ENCODE measurements at places on chromosomes 12 and 14.

DNA sequence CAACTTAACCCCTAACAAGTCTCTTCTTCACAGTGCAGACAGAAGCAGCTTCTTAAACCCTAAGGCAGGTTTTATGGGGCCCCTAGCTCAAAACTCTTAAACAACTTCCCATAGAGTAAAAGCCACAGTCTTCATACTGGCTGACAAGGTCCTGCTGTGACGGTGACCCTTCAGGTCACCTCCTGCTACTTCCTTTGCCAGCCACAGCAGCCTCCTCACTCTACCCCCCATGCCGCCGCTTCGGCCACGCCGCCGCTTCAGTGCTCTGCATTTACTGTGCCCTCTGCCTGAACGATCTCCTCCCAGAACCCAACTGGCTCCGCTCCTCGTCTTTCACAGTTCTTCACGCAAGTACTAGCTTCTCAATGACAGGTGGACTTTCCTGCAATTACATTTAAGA lies 45.5 kb downstream of the ACADS start:
- DNase-seq: no peak

GRCh38 chr12:93595351-93595750 lies 22.9 kb downstream of the SOCS2 start:
- DNase-seq: no peak

- DNase-seq: no peak
Measured at GRCh38 chr12:27109334-27110028, 27.1 kb upstream of the C12orf71 start.

- DNase-seq: no peak
Measured at GRCh38 chr12:107501681-107502080, 183.9 kb upstream of the PWP1 start.

DNA sequence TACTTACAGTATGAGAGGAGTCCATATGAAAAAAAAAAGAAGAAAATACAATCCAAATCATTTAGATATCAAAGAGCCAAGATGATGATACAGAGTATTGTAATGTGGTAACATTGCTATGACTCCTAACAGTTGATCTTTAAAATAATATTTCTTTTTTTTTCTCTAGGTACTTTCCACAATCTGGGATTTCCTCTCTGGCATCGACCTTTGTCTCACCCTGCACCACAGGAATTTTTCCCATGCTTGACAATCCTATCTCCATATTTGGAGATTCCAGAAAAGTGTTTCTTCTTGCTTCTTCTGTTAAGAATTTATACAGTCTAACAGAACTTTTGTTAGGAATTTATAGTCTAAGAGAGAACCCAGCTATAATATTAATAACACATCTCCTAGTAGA lies 184.4 kb downstream of the ITPR2 start:
- no peak for DNase-seq

Data from stimulated activated naive CD4-positive, alpha-beta T cell treated with Interleukin-2 at 50 U/mL for 16 hours (primary cell).